ENCODE measurements at places on chromosomes 5 and 9.

GRCh38 chr5:56406838-56407237, 173.7 kb upstream of the ANKRD55 start:
- no peak for DNase-seq

DNA sequence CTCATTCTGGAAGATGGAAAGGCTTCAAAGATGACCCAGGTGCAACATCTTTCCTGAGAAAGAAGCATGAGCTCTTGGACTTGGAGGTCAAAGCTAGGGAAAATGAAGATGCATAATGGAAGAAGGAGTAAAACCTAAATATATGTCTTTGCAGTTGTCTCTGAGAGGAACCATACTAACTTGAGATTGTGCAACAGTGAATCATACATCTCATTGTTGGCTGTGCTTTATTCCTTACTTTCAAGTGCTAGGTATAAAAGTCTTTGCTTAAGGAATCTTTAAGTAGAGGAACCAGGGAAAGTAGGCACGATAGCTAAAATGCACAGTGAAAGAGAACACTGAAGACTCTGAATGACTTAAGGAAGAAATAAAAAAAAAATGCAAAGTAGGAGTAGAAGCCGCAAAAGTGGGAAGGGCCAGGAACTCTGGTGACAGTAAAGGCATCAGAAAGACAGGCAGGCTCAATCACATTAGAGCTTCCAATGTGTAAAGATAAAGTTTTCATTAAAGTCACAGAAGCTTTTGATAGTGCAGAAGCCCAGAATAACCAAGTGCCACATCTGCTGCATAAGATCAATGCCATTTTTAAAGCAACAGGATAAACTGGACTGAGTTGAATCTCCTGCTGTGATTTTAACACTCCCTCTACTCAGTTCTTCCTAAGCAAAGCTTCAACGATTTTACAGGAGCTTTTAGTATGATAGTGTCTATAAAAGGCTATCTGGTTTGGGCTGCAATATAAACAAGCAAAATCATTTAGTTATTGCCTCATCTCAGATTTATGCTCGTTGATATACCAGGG, 432.3 kb upstream of the EDIL3 start:
- DNase-seq = peak; percentile 60

- no peak for DNase-seq
These were observed 25.0 kb downstream of the CEP120 start for GRCh38 chr5:123398058-123398733.

DNA sequence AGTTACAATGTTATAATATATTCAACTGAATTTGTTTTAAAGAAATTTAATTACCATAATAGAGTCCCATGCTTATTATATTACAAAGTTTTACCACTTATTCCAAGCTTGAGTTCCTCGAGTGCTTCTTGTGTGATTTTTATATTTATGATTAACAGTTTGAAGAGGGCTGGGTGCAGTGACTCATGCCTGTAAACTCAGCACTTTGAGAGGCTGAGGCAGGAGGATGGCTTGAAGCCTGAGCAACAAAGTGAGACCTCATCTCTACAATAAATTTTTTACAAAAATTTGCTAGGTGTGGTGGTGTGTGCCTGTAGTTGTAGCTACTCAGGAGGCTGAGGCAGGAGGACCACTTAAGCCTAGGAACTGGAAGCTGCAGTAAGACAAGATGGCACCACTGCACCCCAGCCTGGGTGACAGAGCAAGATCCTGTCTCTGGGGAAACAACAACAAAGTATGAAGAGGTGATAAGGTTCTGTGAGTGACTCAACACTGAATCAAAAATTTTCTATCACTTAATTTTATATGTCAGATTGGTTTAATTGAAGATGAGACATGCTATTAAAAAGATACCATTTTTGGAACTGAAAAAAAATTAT, 9.2 kb downstream of the POC5 start:
- peak; percentile 40 for DNase-seq

DNA sequence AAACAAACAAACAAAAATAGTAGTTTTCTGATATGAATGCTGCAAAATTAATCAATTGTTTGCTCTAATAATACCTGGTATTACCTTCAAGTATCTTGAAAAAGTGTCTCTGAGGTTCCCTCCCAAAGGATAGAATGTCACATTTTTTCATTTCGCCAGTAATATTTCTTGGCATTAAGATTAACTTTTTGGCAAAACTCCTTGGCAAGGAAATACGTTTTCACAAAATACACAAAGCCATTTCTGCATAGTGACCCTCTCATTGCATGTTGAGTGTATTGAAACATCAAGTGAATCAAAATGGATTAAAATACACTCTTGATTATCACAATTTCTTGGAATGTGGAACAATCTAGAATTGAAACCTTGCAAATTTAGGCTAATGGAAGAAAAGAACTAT, 230.5 kb downstream of the ATPSCKMT start:
- no peak for DNase-seq

DNA sequence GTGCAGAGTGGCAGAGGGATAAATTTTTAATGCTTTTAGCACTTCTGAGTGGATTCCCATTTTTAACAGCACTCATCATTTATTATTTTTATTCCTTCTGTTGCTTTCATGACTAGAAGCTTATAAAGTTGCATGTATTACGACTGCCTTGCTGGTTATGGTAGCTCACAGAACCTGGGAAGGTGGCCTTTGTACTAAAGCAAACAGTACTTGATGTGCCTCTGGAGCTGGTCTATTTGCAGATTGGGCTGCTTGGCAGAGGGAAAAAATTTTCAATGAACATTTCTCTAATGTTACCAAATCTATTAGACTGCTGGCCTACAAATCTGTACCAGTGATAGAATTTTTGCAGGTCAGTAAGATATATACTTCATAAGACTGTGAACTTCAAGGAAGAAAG, 274.5 kb upstream of the C9orf72 start:
- no peak for DNase-seq

GRCh38 chr9:108052431-108053080, 563.0 kb upstream of the KLF4 start:
- DNase-seq = no peak

- peak; percentile 77 for DNase-seq
These were observed 13.4 kb downstream of the OXCT1 start for GRCh38 chr5:41856644-41857491.

DNA sequence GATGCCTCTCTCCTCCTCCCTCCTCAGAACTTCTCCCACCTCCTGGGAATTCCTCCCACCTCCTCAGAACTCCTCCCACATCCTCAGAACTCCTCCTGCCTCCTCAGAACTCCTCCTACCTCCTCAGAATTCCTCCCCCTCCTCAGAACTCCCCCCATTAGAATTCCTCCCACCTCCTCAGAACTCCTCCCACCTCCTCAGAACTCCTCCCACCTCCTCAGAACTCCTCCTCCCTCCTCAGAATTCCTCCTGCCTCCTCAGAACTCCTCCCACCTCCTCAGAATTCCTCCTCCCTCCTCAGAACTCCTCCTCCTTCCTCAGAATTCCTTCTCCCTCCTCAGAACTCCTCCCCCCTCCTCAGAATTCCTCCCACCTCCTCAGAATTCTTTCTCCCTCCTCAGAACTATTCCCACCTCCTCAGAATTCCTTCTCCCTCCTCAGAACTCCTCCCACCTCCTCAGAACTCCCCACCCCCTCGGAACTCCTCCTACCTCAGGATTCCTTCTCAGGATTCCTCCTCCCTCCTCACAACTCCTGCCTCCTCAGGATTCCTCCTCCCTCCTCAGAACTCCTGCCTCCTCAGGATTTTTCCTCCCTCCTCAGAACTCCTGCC, 23.9 kb downstream of the SLC46A2 start:
- peak; percentile 77 for DNase-seq

DNA sequence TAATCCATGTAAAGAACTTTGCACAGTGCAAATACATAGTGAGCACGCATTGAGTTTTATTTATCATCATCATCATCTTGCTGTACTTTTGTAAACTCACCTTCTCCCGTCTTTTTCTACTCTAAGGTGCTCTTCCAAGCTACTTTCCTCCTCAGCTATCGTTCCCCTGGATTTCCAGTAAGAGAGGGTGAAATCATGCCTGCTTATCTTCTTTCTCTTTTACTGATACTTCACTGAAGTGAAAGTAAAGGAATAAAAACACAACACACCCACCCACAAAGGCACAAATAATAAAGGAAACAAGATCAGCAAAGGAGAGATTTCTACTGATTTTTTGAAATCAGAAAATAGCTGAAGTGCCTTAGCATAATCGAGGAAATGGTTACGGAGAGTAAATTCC, 509.9 kb downstream of the RAB3C start:
- DNase-seq = no peak

DNA sequence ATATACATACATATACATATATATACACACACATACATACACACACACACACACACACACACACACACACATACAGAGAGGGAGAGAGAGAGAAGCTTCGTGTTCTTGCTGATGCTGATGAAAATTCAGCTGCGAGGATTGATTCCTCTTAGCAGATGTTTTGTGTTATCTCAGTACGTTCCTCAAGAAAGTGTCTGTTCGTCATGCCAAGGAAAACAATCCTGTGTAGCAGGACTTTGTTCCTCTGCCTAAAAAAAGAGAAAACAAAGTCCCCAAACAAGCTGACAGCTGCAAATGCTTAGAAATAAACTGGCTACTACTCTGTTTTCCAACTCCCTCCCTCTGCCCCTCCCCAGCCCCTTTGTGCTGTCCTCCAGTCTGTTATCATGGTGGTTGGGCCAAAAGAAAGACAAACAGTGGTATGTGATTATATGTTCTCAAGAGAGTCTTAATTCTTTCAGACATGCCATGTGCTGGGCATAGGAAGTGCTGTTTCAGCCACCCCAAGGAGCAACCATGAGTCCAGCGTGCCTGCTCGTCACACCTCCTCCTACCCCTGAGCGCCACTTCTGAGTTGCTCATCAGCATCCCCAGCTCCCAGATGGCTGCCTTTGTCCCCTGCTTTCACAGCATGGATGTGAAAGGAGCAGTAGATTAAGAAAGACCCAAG, 71.5 kb upstream of the EQTN start:
- DNase-seq = no peak

- peak; percentile 45 for DNase-seq
These were observed 158.7 kb upstream of the IER5L start for GRCh38 chr9:129336601-129337331.

DNA sequence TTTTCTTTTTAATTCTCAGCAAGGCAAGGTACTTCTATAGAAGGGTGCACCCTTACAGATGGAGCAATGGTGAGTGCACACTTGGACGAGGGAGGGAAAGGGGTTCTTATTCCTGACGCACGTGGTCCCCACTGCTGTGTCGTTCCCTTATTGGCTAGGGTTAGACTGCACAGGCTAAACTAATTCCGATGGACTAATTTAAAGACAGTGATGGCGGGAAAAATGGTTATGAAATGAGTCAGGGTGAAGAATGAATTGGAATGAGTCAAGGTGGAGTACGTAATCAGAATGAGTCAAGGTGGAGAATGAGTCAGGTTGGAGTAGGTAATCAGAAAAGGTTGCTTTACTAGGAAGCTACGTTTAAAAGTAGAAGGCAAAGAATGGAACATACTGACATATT, 2.1 kb upstream of the HMGCS1 start:
- peak; percentile 96 for DNase-seq

GRCh38 chr9:134358026-134358661, 31.9 kb downstream of the RXRA start:
- no peak for DNase-seq

DNA sequence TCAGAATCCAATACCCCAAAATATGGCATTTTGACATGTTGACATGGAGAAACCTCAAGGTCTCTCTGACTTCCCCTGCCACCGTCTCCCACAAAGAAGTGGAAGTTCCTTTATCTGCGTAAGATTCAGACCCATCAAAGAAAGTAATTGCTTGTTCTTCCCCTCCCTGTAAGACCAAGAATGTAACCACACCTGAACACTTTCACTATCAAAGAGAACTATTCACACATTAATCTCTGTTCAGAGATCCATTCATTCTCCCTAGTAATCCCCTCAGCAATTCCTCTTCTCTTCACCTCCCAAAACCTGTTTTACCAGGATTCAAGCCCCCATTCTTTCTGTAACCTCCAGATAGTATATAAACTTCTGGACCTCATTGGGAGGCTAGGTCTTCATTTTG, 4.1 kb upstream of the SLC1A1 start:
- DNase-seq = no peak

- DNase-seq = no peak
These were observed 84.3 kb downstream of the RAI14 start for GRCh38 chr5:34740389-34740806.

- no peak for DNase-seq
These were observed 523.5 kb downstream of the CAAP1 start for GRCh38 chr9:26369093-26369492.

DNA sequence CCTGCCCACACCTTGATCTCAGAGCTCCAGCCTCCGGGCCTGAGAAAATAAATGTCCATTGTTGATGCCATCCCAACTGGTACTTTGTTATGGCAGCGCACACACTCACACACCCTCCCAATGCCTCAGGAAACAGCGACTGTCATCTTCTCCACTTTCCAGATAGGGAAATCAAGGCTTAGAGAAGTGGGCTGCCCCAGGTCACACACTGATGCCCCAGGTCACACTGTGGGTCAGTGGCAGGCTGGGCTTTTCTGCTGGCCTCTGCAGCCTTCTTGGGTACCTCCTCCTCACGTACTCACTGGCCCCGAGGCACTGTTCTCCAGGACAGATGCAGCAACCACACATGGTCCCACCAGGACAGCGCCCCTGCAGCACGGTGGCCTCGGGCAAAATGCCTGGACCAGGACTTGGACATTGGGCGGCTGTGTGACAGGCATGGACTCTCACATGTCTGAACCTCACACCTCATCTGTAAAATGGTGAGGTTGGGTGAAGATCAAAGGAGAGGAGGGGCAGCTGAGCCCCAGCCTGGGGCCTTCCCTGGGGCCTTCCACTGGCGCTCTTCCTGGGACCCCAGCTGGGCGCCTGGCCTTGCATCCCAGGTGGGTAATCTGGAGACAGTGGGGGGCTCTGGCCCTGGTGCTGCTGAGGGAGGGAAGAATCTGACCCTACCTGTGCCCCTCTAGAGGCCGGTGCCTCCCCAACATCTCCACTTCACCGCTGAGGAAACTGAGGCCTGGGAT, 156.0 kb downstream of the COL23A1 start:
- no peak for DNase-seq

GRCh38 chr9:37220971-37221370, 100.6 kb downstream of the ZCCHC7 start:
- no peak for DNase-seq

GRCh38 chr9:113992276-113992951, 85.7 kb downstream of the AMBP start:
- no peak for DNase-seq

- no peak for DNase-seq
These were observed 254.1 kb downstream of the FSTL4 start for GRCh38 chr5:133358271-133358670.

DNA sequence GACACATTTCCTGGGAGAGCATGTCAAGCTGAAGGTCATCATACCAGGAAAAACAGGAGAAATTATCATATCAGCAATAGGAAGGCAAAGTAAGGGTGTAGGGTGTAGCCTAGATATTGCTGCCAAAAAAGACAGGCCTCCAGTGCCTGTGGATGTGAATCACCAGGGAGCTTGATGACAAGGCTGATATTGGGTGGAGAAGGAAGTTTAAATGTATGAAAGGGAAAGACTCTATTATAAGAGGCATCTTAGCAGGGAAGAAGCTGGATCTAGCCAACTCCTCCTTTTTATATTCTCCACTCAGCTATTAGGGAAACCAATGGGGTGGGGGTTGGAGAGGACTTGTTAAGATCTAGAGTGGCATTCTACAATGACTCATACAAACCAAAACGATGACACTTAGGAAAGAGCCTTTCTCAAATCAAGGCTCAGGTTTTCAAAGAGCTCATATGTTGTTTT, 13.4 kb upstream of the TXNDC8 start:
- DNase-seq = peak; percentile 84

Measured in epithelial cell of esophagus (primary cell).